Aortic smooth muscle cell (primary cell): ENCODE measurements at places on chromosomes 2 and 18. TPM values are rescaled to one million over a fixed set of nuclear protein-coding genes. Genes with fewer than 3 reads are reported as not detected.

The LHCGR gene
- not detected in 2 replicates for total RNA-seq

The NR4A2 gene
- total RNA-seq = 1.1 and 9.4 TPM in 2 replicates

The CNPPD1 gene
- total RNA-seq = 37.9 and 41.9 TPM in 2 replicates

The MRPS5 gene
- total RNA-seq = 39.3 and 47.0 TPM in 2 replicates

The POTEI gene
- total RNA-seq = not detected in 2 replicates

The CNDP1 gene
- total RNA-seq = 0.06 TPM in 1 of 2 replicates, not detected in the other

The TNFAIP6 gene
- 20.5 and 25.2 TPM in 2 replicates for total RNA-seq

The TTC32 gene
- 4.8 and 5.8 TPM in 2 replicates for total RNA-seq

The KIF5C gene
- total RNA-seq = 0.06 and 0.13 TPM in 2 replicates

The WNT10A gene
- not detected in 2 replicates for total RNA-seq

The GALNT3 gene
- total RNA-seq = 0.44 and 2.0 TPM in 2 replicates

The ALK gene
- 0.13 TPM in 1 of 2 replicates, not detected in the other for total RNA-seq

The INPP5D gene
- total RNA-seq = 0.53 and 0.56 TPM in 2 replicates

The SLC8A1 gene
- total RNA-seq = 11.6 and 31.2 TPM in 2 replicates

The ALPP gene
- not detected in 2 replicates for total RNA-seq

The SMAD2 gene
- 72.0 and 117 TPM in 2 replicates for total RNA-seq

The NFATC1 gene
- 1.7 and 2.4 TPM in 2 replicates for total RNA-seq

The EFHD1 gene
- 1.1 and 5.5 TPM in 2 replicates for total RNA-seq

The REG3A gene
- total RNA-seq = not detected in 2 replicates

The TSPYL6 gene
- total RNA-seq = not detected in 2 replicates

The IL36B gene
- total RNA-seq = not detected in 2 replicates

The PRSS56 gene
- total RNA-seq = not detected in 2 replicates

The LYPD6B gene
- total RNA-seq = not detected in 2 replicates

The CPO gene
- total RNA-seq = 0.12 and 0.13 TPM in 2 replicates

The LGALSL gene
- 7.7 and 11.1 TPM in 2 replicates for total RNA-seq

The ZNF892 gene
- 2.2 and 3.0 TPM in 2 replicates for total RNA-seq

The UGT1A3 gene
- total RNA-seq = not detected in 2 replicates

The FNDC4 gene
- total RNA-seq = 87.1 and 98.2 TPM in 2 replicates
